ENCODE measurements at places on chromosomes 4 and X. TPM values are rescaled to one million over a fixed set of nuclear protein-coding genes. Genes with fewer than 3 reads are reported as not detected.

DNA sequence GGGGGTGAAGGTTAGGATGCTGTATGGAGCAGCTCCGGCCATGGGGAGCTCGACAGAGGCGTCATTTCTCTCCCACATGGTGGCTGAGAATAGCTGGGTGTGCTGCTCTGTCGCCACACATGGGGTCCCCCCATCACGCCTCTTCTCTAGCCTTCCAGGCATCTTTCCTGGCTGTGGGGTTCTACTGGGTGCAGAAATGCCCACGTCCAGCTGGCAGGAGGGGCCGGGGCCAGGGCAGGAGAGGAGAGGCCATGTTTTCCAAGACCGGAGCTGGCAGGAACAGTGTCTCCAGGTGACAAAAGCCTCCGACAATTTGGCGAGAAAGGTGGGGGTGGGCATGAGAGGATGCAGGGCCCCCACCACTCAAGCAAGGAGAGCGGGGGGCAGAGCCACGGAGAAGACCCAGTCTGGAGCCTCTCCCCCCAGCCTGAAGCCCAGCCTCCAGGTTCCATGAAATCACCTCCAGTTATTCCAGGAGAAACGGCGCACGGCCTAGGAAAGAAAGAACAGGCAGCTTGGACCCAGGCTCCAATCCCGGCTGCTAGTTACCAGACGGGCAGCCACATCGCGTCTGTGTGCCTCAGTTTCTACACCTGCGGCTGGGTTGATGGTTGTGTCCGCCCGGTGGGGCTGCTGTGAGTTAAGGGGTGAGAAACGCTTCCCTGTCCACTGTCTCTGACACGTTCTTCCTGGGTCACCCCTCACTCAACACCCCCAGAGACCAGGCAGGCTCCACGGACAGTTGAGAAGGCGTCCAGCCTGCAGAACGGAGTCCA, 27.4 kb upstream of the SPON2 start:
- DNase-seq = no peak

DNA sequence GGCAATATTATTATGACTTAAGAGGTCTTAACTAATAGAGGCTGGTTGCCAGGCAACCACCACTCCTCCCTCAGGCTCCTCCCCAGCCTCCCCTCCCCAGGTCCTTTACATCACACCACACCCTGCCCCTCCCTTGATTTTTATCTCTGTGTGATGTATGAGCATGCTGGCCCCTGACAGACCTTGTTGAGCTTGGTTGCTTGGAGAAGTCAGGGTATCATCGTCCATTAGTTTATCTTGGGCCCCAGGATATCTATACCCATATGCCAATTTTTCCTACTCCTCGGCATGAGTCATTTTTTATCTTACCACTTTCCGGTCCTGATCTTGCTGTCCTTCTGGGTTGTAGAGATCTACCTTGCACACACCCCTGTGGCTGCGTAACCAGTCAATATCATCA, 2.5 kb downstream of the AKAP4 start:
- DNase-seq = no peak

Gene FHDC1
- total RNA-seq = 0.53 TPM

DNA sequence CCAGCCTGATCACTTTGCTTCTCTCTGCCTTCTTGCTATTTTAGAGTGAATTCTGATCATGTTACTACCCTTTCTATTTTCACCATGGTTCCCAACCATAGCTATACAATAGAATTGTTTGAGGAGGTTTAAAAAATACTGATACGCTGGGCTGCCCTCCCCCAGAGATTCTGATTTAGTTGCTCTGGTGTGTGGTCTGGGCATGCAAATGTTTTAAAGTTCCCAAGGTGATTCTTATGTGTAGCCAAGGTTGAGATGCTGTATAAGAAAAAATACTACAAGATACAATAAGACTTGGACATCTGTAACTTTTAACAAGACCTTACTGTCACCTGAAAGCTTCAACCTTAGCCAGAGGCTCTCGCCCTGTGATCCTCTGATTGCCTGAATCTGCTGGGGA, 22.2 kb upstream of the INTS6L start:
- no peak for DNase-seq

Gene HTT
- total RNA-seq = 24.0 TPM

Gene RPGR
- total RNA-seq = 8.2 TPM

DNA sequence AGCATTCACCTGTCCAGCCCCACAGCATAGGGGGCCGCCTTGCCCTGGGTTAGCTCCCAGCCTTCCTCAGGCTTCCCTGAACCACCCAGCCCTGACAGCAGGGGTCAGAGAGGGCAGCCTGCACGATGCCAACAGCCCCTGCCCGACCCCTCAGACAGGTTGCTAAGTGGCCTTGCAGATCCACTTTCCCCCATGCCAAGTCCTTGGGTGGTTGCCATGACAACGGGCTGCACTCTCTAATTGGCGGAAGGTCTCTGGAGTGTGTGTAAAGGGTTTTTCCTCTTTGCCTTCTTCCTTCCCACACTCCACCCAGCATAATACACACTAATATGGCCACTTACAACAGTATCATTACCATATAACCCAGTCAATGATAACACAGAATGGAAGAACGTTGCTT, 99.6 kb upstream of the AFAP1 start:
- DNase-seq = no peak

- no peak for DNase-seq
Measured at GRCh38 chrX:28487818-28488217, 99.4 kb upstream of the IL1RAPL1 start.

- no peak for DNase-seq
Measured at GRCh38 chr4:154577324-154577723, 13.2 kb downstream of the FGA start.

DNA sequence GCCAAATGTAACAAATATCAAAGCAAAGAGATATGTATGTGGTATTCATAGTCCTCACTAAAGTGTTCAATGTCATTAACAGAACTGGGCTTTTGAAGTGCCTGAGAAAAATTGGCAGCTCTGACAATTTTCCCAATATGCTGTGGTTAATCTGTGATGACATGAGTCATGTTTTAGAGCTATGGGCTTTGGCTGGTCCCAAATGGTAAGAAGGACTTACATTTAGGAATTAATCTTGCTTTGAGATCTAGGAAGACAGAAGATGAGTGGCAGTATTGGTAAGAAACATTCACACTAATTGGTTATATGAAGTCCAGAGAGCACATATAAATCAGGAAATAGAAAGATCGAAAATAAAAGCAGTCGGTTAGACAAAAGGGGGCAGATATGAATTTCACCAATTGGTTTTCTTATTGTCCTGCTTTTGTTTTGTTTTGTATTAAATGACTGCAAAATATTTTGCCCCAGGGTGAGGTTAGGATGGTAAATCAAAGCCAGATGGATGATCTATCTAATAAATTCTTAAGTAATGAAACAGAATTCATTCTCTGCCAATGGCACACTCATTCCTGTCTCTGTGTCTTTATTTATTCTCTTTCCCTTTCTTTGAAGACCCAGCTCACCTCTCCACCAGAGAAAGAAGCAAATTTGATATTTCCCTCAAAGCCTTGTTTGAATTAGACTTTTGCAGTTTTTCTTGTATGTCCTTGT, 993.1 kb downstream of the RPA4 start:
- no peak for DNase-seq

Gene TEX13C
- not detected for total RNA-seq

Gene CHIC2
- total RNA-seq = 42.2 TPM

GRCh38 chr4:160319221-160319867, 1216.5 kb downstream of the RAPGEF2 start:
- peak; percentile 98 for DNase-seq

DNA sequence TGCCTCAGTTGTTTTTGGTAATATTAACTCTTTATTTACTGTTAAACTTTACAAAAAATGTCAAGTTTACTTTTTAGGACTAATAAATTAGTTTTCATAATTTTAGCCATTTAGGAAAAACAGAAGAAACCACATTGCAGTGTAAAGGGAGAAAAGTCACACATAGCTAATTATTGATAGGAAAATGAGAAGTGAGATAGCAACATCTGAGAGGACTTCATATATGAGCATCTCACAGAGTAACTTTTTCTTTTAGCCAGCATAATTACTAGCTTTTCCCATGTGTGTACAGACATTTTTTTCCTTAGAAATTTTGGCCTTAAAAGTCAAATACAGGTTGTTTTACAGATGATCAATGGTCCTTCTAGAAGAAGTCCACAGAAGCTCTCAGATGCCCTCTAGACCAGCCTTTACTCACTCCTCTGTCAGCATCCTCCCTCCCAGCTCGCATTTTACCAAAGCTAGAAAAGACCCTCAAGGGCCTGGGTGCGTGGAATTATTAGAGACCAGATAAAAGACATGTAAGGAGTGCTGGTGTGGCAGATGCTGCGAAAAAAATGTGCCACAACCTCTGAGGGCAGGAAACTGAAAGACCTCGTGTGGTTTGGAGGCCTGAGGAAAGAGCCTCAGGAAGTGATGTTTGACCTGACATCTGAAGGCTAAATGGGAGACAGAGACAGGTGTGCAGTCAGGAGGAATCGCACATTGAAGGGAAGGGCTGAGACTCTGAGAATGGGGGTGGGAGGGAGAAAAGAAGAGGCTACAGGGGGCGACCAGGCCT, 156.9 kb downstream of the CBR4 start:
- DNase-seq = no peak

- DNase-seq = no peak
Measured at GRCh38 chr4:175280153-175280552, 362.0 kb downstream of the ADAM29 start.

DNA sequence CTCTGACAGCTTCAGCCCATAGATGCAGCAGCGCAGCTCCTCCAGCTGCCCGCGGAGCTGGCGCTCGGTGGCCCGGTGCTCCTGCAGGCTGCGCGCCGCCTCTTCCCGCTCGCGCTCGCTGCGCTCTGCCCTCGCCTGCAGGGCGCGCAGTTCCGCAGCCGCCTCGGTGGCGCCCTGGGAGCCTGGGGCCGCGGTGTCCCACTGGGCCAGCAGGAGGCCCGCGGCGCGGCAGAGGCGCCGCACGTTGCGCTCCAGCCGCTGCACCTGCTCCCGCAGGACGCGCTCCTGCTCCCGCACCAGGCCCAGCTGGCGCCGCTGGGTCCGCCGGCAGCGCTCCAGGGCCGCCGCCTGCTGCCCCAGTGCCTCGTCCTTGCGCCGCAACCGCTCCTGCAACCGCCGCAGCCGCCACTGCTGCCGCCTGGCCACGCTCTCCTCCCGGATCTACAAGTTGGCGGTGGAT, 10.1 kb downstream of the C4orf50 start:
- DNase-seq = no peak

DNA sequence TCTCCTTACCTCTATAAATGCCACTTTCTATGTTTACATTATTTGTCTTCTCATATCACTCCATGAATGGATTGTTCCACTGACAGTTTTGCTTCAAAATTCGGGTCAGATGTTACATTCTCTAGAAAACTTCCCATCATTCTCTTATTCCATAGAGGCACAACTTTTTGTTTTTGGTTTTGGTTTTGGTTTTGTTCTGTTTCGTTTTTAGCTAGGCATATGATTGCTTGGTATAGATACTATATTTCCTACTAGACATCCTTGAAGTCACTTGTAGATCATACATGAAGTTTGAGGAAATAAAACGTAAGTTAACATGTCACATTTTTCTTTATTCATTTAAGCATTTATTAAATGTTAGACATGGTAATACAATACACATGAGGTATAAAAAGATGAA, 961.0 kb downstream of the PCDH18 start:
- no peak for DNase-seq

DNA sequence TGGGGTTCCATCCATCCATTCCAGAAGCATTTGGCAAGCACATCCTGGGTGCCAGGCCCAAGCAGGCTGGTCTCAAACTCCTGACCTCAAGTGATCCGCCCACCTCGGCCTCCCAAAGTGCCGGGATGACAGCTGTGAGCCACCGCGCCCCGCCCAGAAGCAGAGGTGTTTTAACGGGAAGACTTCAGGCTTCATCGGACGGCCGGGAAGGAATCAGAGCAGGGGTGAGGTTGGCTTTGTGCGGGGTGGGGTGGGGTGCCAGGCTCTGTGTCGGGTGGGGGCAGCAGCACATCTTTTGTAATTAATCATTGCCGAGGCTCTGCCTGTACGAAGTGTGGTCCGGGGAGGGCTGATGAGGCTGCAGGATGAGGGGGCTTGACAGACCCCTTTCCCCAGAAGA, 5.1 kb upstream of the SLC25A6 start:
- no peak for DNase-seq

Gene DGAT2L6
- not detected for total RNA-seq

- DNase-seq = no peak
Measured at GRCh38 chr4:76811604-76812412, 86.1 kb downstream of the SOWAHB start.

- DNase-seq = no peak
Measured at GRCh38 chr4:79212311-79212710, 113.5 kb downstream of the NAA11 start.

GRCh38 chrX:39176105-39176504, 374.8 kb downstream of the MID1IP1 start:
- no peak for DNase-seq

- DNase-seq = no peak
Measured at GRCh38 chr4:185249105-185249504, 39.7 kb downstream of the SNX25 start.

- DNase-seq = no peak
Measured at GRCh38 chrX:28542791-28543190, 44.5 kb upstream of the IL1RAPL1 start.

GRCh38 chrX:30489323-30489722, 88.2 kb downstream of the TASL start:
- DNase-seq = no peak

DNA sequence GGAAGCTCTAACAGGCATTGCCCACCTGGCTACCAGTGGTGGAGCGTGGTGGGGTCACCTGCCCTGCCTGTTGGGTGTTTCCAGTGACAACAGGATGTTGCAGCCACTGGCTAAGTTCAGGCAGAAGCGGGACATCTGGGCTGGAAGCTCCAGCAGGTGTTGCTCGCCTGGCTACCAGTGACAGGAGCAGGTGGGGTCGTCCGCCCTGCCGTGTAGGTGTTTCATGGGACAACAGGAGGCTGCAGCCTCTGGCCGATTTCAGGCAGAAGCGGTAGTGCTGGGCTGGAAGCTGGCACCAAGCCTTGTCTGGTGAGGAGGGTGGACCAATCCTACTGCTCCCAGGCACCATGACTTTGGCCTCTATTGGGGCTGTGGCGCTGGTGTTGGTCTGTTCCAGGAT, 39.4 kb downstream of the RIPPLY1 start:
- no peak for DNase-seq

DNA sequence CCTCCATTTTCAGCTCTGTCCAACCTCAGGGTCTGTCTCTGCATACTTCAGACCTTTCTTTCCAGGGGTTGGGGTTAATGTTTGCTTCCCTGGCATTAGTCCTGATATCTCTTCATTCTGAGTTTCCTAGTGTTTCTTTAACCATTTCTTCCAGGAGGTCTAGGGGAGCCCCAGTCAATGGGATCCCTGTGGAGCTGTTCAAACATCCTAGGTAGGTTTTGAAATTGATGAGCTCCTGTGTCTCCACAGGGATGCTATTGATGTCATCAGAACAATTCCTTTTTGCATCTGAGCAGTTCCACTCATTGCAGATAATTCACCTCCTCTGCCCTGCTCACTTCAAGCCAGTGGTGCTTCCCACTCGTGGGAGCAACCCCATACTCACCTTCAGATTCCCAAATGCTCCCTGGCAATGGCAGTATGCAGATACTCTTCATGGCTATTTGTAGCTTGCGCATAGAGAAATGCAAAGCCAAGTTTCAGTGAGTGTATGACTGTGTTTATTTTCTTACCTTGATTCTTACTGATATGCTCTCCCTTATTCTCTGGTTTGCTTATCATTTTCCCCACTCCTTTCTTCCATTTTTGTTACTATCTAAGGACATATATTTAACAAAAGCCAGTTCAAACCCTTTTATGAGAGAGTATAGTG, 33.7 kb upstream of the LIMCH1 start:
- no peak for DNase-seq

Gene CXCL11
- total RNA-seq = not detected

All from bronchial epithelial cell (primary cell).